NCI-H82 (cell line): ENCODE measurements at places on chromosomes 7 and 10.

GRCh38 chr7:47782022-47782421, 166.2 kb downstream of the PKD1L1 start:
- no peak for DNase-seq

GRCh38 chr10:88841316-88842111, 10.1 kb downstream of the ANKRD22 start:
- DNase-seq, result no peak

GRCh38 chr10:124510759-124511158, 49.1 kb downstream of the LHPP start:
- DNase-seq, result no peak

- no peak for DNase-seq
Observed at GRCh38 chr10:125137601-125138438, 22.5 kb downstream of the CTBP2 start.

GRCh38 chr10:54869022-54869421, 68.0 kb upstream of the PCDH15 start:
- no peak for DNase-seq

GRCh38 chr7:13742126-13742525, 247.3 kb downstream of the ETV1 start:
- no peak for DNase-seq

- no peak for DNase-seq
Observed at GRCh38 chr7:87216701-87217508, 2.6 kb downstream of the TMEM243 start.

DNA sequence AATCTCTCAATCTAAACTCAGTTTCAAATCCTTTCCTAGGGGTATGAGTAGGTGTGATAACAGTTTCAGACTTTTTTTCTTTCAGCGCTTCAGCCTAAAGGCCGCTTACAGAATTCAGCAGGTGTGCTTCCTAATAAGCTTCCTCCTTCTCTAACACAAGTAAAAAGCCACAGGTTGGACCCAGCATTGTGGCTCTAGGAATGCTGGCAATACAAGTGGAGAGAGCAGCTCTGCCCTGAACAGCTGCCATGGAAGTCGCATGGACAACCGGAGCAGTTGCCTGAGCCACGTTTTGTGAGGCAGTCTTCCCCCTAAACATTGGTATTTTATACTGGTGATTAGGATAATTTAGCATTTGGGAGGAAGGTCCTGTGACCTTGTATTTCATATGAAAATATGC, 83.5 kb downstream of the ST7 start:
- no peak for DNase-seq

GRCh38 chr10:35326466-35327235, 9.7 kb upstream of the CCNY start:
- no peak for DNase-seq

- DNase-seq, result peak; percentile 57
Observed at GRCh38 chr10:6579904-6580278, at the start of gene PRKCQ. TSS of gene PRKCQ (minus strand) at chr10:6580276. CDS start at chr10:6515135, 65,141 bp downstream.

DNA sequence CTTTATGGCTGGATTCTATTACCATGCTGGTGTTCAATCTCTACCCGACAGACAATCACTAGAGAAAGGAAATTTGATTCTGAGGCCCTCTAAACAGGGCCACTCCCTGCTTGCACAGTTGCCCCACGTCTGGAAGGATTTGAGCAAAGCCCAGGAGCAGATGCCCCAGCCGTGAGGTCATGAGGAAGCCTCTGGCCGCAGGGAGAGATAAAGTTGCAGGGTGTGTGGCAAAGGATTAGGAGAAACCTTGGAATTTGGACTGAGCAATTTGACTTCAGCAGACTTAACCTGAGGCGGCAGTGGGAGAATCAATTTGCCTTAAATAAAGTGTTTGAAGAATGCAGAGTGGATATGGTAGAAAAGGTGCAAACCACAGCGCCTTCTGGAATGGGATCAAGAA, 40.2 kb upstream of the KLF6 start:
- peak; percentile 67 for DNase-seq

GRCh38 chr10:112949143-112949823, 764 bp upstream of the TCF7L2 start:
- DNase-seq, result no peak

DNA sequence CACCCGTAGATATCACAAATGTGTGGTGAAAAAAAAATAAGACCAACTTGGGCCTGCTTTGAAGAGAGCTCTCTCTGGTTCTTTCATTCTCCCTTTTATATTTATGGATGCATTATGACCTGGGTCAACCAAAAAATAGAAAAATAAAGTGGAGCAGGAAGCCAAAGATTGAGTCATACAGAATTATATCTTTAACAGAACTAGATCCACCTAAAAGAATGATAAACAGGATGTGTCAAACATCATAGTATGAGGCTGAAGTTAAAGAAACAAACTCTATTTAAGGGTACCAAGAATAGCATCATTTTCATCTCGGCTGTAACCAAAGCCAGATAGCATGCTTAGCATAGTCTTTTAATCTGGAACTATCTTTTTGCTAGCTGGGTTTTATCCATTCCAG, 28.8 kb upstream of the NMT2 start:
- DNase-seq, result no peak

DNA sequence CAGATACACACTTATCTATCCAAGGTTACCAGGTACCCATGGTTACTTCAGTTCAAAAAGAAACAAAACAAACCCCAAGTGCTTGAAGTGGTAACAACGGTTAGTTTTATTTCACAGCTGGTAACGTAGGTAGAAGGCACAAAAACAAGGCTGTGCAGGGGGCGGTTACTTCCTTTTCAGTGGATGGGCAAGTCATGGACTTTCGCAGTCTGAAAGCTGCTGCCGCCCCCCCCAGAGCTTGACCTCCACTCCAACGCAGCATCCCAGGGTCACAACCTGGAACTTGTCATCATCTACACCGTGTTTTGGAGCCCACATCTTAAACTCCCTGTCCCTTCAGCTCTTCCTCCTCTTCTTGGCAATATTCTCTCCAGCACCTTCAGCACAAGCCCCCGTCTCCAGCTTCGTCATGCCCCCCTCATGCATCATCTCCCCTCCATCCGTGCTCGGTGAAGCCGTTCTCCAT, 181.2 kb upstream of the ITGB1 start:
- no peak for DNase-seq

GRCh38 chr7:127821146-127821545, 169.2 kb downstream of the SND1 start:
- DNase-seq, result no peak

GRCh38 chr10:78254013-78254412, 220.3 kb downstream of the RPS24 start:
- no peak for DNase-seq

GRCh38 chr10:71835671-71836595, 15.1 kb downstream of the PSAP start:
- peak; percentile 97 for DNase-seq
